ENCODE measurements at places on chromosomes 2 and 18.

DNA sequence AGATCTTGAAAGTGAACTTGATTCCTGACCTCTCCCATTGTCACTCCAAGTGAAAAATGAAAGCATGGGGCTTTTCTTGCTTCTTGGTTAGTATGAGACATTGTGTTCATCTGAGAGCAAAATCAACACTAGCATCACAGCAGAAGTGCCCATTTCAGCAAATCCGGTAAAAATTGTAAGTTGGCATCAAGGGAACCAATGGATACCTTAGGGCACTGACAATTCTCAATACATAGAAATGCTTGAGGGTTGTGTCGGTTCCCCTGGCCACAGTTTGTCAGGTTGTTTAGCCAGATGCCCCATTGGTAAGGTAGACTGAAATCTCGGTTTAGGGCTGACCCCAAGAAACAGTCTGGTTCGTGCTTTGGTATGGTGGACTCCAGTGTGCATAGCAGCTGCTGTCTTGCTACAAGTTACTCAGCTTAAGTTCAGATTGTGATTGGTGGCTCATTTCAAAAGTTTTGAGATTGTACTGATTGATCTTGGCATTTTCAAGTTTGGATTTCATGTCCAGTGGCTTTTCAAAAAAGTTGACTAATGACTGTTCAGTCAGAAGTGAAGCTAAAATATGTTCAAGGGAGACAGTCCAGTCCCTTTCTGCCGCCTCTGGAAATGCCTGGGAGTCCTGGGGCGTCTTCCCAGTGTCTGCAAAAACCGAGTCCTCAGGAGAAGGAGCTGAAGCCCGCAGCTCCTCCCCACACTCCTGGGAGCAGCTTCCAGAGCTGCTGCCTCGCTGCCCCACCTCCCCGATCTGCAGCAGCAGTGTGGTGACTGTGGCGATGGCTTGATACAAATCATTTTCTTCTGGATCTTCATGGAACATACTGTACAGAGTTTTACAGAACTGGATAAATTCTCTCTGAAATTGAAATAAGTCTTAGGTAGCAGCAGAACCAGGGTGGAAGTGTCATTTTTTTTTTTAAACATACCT lies 5.6 kb downstream of the RPL31 start:
- no peak for DNase-seq

DNA sequence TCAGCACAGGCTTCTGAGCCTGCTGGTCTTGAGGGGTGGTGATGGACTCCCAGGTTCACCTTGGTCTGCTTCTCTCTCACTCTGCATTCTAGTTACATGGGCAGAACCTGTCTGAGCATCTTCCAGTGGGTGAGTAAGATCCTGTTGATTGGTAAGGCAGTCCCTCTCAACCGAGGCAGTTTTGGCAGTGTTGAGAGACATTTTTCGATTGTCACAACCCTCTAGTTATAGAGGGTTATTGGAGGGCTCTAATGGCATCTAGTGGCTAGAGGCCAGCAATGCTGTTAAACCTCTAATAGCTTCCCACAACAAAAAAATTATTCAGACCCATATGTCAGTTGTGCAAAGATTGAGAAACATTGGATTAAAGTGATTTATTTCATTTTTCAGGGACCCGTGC lies 9.3 kb upstream of the MGAT5 start:
- DNase-seq, result peak; percentile 19

- no peak for DNase-seq
These were observed 900.5 kb upstream of the CRIM1 start for GRCh38 chr2:35454966-35455638.

- no peak for DNase-seq
These were observed 37.0 kb upstream of the MPP4 start for GRCh38 chr2:201735486-201735885.

DNA sequence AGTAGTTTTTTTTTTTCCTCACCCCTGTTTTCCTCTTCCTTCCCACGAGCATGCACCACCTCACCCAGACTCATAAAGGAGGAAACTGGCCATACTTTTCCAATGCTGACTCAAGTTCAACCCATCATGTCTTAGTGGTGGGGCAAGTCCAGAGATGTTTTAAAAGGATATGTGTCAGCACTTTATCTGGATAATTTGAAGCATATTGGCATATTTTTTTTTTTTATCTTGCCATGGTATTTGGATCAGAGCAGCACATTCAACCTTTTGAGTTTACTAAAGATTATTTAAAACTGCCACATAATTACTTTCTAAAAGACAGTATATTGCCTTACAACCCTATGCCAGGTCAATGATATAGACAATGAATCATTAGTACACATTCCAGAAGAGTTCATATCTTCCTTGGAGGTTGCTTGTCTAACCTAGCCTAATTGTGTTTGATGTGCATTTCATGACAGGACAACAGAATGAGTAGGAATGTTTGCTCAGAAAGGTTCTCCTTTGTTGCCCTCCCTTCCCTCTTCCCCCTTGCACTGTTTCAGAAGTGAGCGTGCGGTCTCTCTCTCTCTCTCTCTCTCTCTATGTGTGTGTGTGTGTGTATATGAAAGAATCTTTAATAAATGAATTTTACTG lies 950.7 kb upstream of the FAM98A start:
- DNase-seq, result no peak

DNA sequence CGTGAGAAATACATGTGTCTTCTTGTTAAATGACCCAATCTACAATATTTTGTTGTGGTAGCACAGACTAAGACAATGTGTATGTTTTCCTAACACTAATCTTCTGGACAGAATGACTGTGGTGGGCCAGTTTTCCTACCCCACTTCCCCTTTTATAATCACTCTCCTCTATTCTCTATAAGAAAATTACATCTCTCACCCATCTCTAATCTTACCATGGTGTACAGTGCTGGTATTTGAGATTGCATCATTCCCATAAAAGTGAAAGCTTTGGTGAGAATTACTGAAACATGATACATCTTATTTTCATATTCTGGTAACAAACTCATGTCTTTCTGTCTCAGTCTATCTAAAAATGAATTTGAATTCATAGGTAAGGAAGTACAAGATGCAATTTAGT lies 40.5 kb downstream of the CAVIN2 start:
- DNase-seq, result no peak

GRCh38 chr2:58221909-58222308 lies 19.2 kb downstream of the FANCL start:
- DNase-seq, result no peak

DNA sequence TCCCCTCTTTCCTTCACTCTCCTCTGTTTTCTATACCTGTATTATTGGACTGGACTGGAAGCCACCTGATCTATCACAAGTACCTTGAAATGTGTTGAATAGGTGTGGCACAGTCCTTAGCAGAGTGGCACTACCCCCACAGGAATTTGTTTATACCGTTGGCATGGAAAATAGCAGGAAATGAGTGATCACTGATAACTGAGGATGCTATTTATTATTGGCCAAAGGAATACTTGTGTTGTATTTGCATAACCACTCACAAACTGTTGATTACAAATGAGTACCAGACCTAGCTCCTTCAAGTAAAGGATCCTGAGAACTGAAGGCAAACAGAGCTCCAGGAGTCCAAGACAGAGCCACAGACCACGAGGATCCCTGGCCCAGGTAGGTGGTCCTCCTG lies at the start of gene IL37:
IL37 (plus strand) TSS at position 301 of the 400 bp plus-strand sequence. CDS start 1,848 bp downstream, outside the sequence.
- DNase-seq, result no peak
